D721Med (cell line): ENCODE measurements at places on chromosomes 11 and 22.

DNA sequence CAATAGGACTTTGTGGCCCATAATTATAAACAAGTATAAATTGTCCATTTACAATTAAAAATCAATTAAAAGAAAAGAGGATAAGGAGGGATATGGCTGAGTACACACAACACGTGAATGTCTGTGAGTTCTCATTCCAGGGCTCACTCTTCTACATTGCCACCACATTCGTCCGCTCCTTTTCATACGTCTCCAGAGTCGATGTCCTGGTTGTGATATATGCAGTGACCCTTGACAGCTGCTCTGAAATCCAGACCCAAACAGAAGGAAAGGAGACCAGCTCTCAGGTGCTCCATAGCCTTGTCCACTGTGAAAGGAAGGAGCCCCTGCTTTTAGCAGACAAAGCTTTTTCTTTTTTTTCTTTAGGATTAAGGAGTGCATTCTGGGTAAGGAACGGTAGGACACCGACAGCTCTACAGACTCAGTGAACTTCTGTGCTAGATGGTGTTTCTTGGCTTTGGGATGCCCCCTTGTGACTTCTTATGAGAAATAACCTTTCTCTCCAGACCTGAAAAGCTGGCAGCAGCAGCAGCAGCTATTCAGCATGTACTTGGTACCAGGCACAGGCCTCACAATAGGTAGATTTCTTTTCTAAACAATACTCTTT, 19.7 kb upstream of the DNAJB13 start:
- DNase-seq, result no peak

DNA sequence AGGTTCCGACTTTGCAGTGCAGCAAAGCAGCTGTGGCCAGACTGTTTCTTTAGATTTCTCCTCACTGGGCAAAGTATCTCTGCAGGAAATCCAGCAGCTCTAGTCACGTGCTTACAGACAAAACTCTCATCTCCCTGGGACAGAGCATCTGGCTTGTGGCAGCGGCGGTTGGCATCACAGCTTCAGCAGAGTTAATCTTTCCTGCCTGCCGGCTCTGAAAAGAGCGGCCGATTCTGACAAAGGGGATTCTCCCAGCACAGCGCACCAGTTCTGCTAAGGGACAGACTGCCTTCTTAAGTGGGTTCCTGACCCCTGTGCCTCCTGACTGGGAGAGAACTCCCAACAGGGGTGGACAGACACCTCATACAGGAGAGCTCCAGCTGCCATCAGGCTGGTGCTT, 1357.3 kb upstream of the TENM4 start:
- DNase-seq, result no peak

DNA sequence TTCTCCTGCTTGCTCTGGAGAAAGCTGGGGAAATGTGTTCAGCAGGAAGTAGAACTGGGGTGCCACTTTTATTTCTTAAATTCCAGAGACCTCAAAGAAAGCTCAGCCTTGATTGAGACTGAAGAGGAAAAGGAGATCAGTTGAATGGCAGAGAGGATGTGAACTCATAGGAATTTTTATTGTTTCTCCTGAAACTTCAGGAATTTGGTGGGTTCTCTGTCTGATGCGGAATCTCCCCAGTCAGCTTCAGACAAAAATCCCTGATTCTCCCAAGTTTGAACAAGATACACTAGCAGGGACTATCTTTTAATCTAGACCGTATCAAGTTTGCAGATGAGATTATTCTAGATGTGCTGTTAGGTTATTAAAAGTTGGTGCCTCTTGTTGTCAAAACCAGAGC, 23.0 kb downstream of the EHF start:
- DNase-seq, result no peak

DNA sequence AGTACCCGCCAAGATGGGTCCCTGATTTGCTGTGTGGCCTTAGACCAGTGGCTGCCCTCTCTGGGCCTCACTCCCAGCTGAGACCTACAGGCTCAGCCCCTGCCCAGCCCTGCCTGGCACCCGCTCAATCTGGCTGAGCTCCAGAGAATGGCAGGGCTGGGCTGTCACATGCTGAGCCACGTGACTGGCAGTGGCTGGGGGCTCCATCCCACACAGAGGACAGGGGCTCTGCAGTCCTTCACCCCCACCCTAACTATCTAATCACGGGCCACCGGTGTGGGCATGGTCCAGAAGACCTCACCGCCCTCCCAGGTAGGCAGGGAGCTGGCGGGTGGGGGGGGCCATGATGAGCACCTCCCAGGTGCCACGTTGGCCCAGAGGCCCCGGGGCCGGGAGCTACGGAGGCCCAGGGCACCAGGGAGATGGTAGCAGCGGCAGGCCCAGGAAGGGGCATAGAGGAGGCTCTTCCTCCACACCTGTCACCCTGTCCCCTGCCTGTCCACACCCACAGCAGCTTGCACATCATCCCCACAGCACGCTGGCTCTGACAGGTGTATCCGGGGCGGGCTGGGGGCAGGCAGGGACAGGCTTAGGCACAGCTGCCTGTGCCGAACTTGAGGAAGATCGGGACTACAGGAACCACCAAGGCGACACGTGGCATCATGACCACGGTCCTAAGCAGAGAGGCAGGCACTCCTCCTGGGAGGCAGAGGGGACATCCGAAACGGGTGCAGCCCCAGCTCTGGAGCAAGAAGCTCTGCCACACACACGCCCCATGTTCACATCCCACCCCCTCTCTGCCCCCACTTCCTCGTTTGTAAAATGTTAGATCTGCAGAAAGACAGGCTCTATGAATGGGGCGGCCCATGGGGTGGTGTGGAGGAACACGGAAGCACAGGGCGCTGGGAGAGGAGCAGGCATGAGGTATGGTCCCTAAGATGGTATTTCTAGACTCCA, 1.5 kb upstream of the ALDH3B1 start:
- DNase-seq, result no peak

DNA sequence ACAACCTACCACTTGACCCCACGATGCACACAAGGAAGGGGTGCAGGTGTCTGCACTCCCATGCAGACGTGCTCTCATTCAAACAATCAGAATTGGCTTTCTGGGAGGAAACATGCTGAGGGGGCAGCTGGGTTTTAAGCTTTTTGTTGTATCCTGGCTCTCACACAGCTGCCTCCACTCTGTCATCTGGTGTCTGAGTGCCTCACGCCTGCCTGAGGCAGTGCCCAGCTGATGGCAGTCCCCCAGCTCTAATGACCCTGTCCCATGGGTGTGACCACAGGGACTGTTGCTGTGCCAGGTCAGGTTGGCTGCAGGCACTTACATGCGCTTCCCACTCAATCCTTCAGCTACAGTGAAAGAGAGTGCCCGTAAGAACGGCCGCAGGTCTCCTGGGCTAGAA, 53.7 kb downstream of the ARFGAP3 start:
- DNase-seq, result no peak

GRCh38 chr11:126797457-126798169, 203.0 kb downstream of the KIRREL3 start:
- DNase-seq, result no peak

GRCh38 chr11:65425971-65426838, 3.6 kb downstream of the NEAT1 start:
- DNase-seq, result no peak

DNA sequence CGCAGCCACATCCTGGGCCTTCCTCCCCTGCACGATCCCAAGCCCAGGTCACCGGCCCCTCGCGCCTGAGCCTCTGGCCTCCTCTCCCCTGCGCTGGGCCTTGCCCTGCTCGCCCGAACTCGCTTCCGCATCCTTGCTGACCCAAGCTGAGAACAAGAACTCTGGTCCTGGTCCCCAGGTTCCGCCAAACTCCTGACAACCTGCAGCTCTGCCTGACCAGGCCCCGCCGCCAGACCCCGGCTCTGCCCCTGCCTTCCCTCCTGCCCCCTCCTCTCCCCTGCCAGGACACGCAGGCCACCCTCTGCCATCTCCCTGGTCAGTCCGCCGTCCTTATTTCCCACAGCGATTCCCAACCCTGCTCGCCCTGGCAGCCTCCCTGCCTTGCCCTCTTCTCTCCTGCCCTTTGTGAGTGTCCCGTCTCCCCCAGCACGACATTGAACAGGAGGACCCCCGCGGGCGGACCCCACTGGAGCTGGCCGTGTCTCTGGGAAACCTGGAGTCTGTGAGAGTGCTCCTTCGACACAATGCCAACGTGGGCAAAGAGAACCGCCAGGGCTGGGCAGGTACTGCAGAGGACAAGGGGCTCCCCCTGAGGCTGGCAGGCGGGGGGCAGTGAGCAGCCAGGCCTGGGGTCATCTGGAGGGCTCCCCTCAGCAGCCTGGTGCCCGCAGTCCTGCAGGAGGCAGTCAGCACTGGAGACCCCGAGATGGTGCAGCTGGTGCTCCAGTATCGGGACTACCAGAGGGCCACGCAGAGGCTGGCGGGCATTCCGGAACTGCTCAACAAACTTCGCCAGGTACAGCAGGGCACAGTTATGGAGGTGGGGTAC, 762 bp downstream of the ANKRD13D start:
- DNase-seq, result no peak
